Eye (tissue), 1 donor: ENCODE measurements at places on chromosomes 3 and 15.

DNA sequence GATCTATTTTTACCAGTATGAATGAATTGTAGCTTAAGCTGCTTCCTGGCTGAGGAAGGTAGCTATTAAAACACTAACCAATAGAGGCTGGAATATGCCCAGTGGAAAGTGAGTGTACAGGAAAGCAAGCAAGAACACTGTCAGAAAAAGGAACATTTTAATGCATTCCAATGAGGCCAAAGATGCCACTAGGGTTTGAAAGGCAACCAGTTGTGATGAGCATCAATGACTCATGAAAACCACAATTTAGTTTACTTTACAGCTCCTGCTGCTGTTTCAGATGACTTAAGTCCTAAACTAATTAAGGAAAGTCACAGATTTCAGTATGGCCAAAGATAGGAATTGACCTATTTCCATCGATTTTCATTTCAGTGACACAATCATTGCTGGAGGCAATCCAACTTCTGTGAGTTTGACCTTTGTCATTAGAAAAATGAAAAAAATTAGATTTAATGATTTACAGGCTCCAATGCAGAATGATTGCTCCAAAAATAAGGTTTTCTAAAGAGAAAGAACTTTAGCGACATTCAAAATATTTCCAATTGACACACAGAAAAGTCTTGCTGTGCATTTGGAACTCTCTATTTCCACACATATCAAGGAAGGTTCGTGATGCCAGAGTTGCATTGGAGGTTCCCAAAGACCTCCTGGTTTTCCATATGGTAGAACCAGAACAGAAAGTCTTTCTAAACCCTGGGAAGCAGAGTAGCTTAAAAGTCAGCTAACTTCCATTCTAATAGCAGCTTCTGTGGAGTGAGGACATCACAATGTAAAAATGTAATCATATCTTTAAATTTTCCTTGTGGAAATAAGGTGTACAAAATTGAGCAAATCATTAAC, 103.0 kb downstream of the SUCNR1 start:
- DNase-seq: peak; percentile 16

DNA sequence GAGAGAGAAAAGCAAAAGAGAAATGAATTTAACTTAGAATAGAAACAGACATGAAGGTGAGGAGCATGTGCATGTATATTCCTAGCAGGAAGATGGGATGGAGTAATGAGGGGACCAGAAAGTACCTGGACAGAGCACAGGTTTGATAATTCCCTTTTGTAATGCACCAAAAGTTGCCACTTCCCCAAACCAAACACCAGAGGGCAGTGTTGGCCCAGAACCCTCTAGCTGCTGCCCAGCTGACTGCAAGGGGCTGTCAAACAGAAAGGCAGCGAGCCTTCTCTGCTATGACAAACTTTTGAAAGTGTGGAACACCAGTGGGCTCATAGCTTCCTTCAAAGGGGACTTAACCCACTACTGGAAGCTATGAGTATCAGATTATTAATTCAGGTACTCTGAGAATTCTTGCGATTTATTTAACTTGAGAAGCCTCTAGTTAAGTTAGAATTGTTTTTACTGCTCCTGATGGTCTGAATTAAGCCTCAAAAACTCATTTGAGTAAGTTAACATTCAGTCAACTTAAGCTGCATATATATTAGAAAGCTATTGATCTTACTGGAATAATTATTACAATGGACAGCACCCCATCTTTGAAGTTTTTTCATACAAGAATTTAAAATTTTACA, 234.9 kb downstream of the NEK10 start:
- DNase-seq: peak; percentile 88

- no peak for DNase-seq
These were observed 2.4 kb downstream of the ACAP2 start for GRCh38 chr3:195440379-195440778.

DNA sequence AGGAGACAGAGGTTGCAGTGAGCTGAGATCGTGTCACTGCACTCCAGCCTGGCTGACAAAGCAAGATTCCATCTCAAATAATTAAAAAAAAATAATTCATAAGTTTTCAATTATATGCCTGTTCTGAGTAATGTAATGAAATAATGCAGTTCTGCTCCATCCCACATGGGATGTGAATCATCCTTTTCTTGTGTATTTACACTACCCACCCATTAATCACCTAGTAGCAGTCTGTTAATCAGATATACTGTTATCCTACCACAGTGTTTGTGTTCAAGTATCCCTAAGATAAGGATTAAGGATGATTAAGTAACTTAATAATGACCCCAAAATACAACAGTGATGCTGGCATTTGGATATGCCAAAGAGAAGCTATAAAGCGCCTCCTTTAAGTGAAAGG, 38.8 kb downstream of the PIGB start:
- no peak for DNase-seq

DNA sequence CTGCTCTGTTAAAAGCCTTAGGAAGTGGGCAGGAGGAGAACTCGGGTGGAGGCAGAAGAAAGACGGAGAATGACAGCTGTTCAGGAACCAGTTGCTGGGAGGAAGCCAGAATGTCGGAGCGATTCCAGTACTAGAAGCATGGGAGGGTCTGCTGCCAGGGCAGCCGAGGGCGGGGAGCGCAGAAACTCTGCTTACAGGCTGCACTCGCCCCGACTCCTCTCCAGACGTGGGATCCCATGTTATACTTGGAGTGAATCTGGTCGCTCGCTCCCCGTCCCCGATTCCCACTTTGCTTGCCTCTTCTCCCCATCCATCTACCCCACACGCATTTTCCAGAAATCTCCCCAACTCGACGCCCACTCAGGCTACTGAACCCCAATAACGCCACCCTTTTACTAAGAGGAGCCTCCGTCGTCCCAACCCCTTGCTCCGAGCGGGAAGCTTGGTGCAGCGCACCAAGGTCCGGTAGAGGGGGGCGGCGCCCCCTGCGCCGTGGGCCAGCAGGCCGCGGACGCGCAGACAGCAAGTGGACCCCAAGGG, 665 bp downstream of the GATM start:
- peak; percentile 67 for DNase-seq

GRCh38 chr3:2870724-2871333, 239.3 kb downstream of the IL5RA start:
- no peak for DNase-seq

GRCh38 chr3:115691964-115692363, 68.7 kb downstream of the GAP43 start:
- peak; percentile 21 for DNase-seq

GRCh38 chr15:74620636-74621545, 5.3 kb downstream of the CLK3 start:
- peak; percentile 77 for DNase-seq

GRCh38 chr3:86814321-86814720, 176.6 kb downstream of the VGLL3 start:
- peak; percentile 43 for DNase-seq
